ENCODE measurements at places on chromosomes 2 and 18.

- no peak for DNase-seq
Measured at GRCh38 chr2:40299781-40300180, 152.1 kb downstream of the SLC8A1 start.

- no peak for DNase-seq
Measured at GRCh38 chr2:83630351-83630750, 828.7 kb downstream of the SUCLG1 start.

- DNase-seq, result no peak
Measured at GRCh38 chr2:38502107-38502506, 100.6 kb downstream of the HNRNPLL start.

GRCh38 chr2:204881655-204882054 is 336.4 kb downstream of the PARD3B start:
- DNase-seq, result no peak

GRCh38 chr18:55534547-55534946 is 53.4 kb downstream of the TCF4 start:
- DNase-seq, result no peak

GRCh38 chr2:39128919-39129391 is 8.1 kb upstream of the SOS1 start:
- no peak for DNase-seq

- DNase-seq, result no peak
Measured at GRCh38 chr2:20217041-20217970, 7.6 kb downstream of the SDC1 start.

Measured in NCI-H187 (cell line).